ENCODE measurements at places on chromosomes 5 and 9.

GRCh38 chr5:154103233-154103632 lies 64.5 kb downstream of the MFAP3 start:
- DNase-seq = no peak

GRCh38 chr9:91427873-91428272 lies 4.2 kb upstream of the NFIL3 start:
- no peak for DNase-seq

GRCh38 chr5:129177451-129177850 lies 82.9 kb downstream of the ISOC1 start:
- DNase-seq = no peak

DNA sequence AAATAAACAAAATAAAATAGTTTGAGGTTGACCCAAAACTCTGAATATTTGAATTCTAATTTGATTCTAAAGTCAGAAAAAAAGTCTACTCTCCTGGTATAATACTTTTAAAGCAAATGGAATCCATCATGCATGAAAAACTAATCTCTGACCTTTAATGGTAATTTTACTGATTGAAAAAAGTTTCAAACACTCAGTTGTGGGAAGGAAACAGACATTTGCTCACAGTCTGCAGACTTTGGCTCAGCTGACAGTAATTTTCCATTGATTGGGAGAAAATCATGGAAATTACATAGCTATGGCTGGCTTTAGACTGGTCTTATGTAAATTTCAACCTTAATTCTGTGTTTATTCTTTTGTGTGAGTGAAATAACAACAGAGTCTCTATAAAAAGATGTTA lies 574.3 kb downstream of the PDE4D start:
- no peak for DNase-seq

- no peak for DNase-seq
Observed at GRCh38 chr5:83404182-83404716, 67.3 kb upstream of the VCAN start.

DNA sequence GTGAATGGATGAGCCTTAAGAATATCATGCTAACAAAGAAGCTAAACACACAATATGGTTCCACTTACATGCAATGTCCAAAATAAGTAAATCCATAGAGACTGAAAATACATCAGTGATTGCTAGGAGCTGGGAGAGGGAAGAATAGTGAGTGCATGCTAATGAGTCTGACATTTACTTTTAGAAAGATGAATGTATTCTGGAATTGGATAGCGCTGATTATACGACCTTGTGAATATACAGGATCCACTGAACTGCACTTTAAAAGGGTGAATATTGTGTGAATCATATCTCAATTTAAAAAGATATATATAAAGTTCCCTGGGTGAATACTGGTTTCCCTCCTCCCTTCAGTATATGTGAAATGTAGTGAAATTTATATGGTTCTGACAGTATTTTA lies 46.2 kb downstream of the LOX start:
- no peak for DNase-seq

DNA sequence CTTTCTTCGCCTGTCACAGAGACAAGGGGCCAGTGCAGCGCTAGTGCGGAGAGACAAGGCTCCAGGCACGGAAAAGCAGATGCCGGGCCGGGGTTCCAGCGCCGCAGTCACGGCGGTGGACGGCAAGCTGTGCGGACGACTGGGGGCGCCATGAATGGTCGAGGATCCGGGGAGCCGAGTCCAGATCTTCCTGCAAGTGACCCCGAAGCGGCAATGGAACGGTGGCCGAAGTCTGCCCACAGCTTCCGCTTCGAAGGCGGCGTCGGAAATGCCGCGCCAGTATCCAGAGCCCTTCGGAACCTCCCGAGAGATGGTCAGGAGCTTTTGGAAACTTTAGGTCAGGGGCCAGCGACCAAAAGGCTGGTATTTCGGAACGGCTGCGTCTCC lies 601 bp upstream of the FAF2 start:
- DNase-seq = no peak

GRCh38 chr5:58411372-58411771 lies 48.5 kb downstream of the PLK2 start:
- no peak for DNase-seq

Data from left hindlimb (tissue), 1 donor.